ENCODE measurements at places on chromosomes 3 and 15.
A peak's percentile ranks its signal among the peaks of the same experiment; 100 is the strongest.

DNA sequence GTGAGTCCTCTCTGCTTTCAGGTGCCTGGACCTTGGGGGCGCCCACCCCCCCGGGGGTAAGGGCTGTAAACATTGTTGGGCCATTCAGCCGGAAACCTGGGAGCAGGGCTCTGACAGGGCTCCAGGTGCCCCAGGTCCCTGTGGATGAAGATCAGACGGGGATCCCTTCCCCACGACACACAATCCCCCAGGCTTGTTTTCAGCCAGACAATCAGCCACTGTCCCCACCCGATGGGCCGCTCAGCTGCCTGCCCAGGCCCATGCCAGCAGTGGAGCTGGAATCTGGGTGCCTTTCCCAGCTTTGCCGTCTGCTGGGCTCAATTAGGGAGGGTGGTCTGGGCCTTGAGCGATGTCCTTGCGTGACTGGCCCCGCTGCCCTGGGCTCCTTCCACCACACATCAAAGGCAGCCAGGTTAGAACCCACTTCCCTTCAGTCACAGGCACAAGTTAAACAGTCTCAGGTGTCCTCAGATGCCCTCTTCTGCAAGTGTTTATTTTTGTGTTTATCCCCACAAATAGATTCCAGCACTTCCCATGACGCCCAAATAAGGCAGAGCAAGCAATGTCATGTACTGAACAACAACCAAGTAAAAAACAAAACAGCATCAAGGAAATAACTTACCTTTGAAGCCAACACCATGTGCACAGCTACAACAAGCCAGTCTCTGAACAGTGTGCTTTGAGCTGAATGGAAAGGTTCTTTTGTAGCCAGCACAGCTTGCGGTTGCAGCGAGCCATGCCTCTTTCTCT is 77.0 kb upstream of the ALDH1A3 start:
- DNase-seq = no peak

- no peak for DNase-seq
Observed at GRCh38 chr3:127396473-127396872, 108.6 kb upstream of the PRR20G start.

DNA sequence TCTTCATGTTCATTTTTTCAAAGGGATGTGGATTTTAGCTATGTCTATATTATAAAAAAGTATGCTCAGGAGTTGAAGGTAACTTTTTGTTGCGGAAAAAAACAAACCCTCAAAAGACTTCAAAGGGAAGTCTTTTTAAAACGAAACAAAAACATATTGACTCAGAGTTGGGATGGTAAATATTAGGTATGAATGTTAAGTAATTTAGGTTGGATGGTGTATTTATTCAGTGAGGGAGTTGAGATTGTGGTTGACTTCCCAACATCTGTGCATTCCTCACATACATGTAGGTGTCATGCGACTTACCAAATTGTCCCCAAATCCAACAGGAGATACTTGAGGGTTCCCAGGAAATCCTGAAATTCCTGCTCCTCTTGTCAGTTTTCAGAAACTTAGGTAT is 32.7 kb upstream of the PLSCR5 start:
- DNase-seq = no peak

DNA sequence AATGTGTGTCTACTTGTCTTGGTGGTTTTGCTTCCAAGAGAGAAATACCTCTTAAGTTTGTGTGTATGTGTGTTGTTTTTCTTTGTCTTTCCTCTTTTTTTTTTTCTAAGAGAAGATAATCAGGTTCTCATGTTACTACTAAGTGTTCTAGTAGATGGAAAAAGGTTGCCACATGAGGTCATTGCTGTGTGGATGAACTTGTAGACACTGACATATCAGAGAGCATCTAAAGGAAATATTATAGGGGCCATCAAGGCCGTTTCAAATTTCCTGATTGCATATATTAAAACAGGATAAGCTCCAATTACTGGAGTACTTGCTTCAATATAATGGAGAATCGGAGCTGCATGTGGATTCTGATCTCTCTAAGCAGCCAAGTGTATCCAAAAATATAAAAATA is 747.5 kb downstream of the NR2F2 start:
- DNase-seq = no peak

DNA sequence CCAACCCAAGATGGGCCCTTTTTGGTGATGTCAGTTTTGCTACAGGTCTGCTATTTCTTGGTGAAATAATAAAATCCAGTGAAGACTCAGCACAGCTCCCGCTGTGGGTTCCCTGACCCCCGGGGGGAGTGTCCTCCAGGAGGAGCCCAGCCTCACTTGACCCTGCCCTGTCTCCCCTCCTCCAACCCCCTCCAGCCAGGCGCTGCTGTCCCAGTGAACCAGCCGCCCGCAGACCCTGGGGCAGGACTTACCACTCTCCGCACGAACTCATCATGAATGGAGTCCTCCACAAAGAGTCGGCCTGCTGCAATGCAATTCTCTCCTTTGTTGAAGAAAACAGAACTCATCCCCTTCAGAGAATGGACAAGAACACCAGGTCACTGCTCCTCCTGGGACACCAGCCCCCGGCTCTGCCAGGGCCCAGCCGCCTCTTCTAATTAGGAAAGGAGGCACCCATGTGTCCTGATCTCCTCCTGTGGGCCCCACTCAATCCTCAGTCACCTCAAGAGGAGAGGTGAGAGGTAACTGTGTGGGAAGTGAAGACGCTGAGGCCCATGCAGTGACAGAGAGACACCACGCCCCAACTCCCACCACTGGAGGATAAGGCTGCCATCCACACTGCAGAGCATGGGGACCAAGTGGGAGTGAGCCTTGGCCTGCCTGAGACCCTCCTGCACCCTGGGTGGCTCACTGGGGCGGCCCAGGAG is 28.8 kb upstream of the SLC41A3 start:
- DNase-seq = peak; percentile 3

DNA sequence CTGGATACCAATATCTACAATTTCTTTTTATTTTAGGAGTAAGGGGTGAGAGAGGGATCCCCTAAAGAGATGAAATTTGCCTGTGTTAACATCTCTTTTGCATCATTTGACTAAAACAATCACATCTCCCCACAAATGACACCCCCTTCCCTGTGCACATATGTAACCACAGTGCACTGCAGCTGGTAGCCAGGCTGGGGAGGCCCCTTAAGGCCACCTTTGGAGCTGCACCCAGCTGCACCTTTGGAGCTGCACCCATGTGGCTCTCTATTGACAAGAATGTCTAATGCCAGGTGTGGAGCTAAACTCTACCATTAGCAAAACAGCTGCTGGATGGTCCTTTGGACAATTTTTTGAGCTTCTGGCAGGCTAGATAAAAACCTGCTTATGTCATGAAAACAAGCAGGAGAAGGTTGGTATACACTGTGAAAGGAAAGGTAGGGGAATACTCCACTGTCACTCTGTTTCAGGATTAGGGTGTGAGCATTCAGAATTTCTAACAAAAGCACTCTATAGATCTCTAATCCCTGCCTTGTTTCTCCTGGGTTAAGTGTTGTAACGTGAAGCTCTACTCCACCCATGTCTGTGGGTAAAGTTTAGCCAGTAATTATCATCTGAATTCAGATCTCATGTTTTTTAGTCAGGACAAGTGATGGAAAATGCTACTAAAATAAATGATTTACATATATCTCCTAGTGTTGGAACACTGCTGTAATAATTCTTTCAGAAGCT is 52.1 kb downstream of the TFG start:
- DNase-seq = no peak

DNA sequence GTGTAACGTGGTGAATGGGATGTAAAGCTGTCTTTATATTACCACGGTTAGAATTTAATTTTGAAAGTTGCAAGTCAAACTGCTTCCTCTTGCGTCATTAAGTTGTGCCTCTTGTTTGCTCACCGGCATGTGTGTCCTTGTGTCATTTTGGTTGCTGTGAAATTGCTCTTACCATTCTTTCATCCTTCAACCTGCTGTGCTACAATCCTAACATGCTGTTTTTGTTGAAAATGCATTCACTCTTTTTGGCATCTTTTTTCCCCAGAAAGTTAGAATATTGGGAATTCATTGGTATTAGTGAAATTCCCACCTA is 164.7 kb downstream of the PGPEP1L start:
- no peak for DNase-seq

DNA sequence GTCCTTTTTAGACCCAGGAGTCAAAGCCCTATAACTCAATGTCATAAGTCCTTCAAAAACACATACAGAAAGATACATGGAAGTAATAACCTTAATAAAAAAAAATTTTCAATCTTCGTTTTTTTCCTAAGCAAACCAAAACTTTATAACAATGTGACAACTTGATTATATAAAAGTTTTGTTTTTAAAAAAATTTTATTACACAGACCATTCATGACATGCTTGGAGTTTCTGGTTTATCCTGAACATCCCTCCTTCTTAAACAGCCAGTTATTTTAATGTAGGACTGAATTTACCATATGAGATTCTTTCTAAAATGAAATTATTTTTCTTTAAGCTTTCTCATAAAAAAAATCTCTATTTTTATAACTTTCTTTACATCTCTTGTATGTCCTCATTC is 30.7 kb downstream of the IQCF6 start:
- DNase-seq = no peak

Data from activated B cell treated with CpG ODN at 0.5 μM for 24 hours (primary cell).